ENCODE measurements at places on chromosomes 4 and X. TPM values are rescaled to one million over a fixed set of nuclear protein-coding genes. Genes with fewer than 3 reads are reported as not detected.

PCDH18 gene
- total RNA-seq = not detected

HADH gene
- total RNA-seq = 22.8 TPM

RTL3 gene
- not detected for total RNA-seq

DCHS2 gene
- total RNA-seq = 0.02 TPM

NDST4 gene
- not detected for total RNA-seq

DNA sequence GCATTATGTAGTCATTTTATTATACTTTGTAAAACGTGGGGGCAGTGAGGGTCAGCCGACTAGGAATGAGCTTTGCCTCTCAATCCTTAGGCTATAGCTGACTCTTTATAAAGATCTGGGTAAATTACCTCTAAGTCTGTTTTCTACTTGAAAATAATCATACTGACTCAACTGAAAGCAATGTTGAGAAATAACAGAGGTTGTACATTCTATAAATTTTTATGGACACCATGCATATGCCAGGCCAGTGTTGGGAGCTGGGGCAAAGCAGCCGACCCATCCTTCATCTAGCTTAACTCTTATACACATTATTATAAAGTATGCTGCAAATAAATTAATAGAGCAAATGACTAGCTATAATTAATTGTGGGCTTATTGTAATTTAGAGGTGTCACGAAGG lies 2.2 kb upstream of the DCUN1D4 start:
- DNase-seq = no peak

DNA sequence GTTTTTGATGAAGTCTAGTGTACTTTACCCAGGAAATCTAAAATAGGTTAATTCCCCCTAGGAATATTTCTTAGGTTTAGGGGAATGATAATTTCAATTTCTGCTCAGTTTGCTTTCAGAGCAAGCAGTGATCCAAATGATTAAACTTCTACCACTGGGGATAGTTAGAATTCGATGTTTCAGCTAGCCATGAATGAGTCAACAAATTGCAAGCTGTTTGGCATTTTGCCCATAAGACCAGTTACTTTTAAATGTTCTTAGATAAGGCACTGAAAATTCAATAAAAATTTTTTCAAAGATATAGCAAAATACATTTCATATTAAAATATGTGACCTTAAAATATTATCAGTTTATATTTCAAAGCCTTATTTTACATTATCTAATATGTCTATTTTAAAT lies 993.6 kb downstream of the ARAP2 start:
- no peak for DNase-seq

GRCh38 chrX:79078114-79078513 lies 66.4 kb upstream of the GPR174 start:
- no peak for DNase-seq

DNA sequence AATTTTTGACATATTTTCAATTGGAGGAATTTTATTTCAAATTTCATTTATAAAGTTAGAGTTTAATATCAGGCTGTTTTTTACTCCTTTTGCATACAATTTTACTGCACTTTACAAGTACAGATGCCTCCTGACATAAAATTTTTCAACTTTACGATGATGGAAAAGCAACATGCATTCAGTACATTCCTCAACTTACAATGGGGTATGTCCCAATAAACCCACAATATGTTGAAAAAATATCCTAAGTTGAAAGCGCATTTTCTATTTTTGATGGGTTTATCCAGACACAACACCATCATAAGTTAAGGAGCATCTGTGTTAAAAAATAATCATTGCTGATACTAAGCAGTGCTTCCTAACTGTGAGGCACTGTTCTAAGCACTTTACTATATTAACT lies 4.3 kb downstream of the KLHL5 start:
- no peak for DNase-seq

DNA sequence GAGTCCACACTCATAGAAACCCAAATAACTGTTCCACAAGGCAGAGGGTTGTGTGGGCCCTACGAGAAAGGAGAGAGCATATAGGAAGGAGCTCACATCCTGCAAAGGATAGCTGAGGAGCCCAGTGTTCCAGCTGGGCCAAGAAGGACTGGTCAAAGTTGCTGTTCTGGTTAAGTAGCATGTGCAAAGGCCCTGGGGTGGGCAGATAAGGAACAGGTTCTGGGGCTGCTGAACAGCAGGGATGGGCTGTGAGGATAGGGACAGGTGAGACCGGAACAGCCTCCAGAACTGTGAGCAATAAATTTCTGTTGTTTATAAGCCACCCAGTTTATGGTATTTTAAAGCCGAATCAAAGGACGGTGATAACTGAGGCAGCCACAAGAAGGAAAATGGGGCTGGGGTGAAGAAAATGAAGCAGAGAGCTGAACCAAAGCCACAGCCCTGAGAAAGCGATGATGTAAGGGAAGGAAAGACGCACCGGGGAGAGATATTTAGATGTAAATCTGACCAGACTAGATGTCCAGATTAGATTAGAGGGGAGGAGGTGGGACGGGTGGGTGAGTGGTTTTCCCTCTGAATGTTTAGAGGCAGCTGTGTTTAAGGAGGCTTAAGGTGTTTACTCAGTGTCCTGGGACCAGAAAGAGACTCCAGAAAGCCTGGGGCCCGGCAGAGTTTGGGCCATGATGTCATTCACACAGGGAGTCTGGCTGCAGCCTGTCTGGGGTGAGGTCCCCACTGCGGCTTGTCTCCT lies 180.8 kb upstream of the BCOR start:
- DNase-seq = no peak

- no peak for DNase-seq
These were observed 8.4 kb upstream of the TBL1X start for GRCh38 chrX:9456250-9457074.

GRCh38 chrX:31506360-31506759 lies 434.5 kb upstream of the FTHL17 start:
- no peak for DNase-seq

DNA sequence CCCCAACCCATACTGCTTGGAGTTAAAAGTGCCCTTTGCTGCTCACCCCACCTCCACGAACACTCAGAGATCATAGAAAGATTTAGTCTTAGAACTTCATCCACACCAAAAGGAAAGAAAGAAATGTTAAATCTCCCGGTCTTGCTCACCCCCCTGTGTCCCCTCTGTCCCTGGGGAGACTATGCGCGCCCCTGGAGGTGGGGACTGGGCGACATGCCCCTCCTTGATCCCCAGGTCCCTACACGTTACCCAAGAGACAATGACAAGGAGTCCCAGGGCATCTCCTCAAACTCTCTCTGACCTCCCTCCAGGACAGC lies 620 bp downstream of the ITM2A start:
- DNase-seq = no peak

GRCh38 chr4:2744576-2745270 lies 11.4 kb downstream of the TNIP2 start:
- DNase-seq = no peak
